ENCODE measurements at places on chromosomes 11 and 22.

GRCh38 chr11:119709638-119710346 lies 19.2 kb downstream of the NECTIN1 start:
- DNase-seq = no peak

DNA sequence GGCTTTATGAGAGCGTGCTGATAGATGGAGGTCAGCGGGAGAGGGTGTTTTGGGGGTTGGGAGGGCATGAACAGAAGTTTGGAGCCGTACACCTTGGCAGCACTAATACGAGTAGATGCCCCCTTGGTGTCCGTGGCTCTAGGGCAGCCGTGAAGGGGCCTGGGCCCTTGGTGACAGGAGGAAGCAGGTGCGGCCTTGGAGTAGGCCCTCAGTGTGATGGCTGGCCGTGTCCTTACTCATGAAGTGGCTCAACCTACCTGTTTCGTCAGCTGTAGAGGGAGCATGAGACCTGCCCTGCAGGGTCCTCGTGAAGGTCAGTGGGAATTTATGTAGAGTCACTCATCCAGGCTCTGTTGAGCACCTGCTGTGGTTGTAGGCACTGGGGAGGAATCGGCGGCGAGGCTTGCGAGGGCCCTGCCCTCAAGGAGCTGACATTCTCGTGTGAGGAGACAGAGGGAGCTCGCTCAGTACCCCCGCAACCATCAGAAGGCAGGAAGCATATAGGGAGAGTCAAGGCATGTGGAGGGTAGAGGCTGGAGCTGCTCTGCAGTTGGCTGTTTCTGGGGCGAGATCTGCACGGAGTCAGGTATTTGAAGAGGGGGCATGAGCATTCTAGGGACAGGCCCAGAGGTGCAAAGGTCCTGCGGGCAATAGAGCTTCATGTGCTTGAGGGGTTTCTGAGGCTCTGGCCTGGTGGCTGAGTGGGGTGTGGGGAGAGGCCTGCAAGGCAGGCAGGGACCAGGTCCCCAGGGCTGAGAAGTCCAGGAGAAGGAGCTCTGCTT lies 39.6 kb downstream of the TBC1D22A start:
- DNase-seq = no peak

GRCh38 chr11:120547316-120547715 lies 35.8 kb downstream of the GRIK4 start:
- DNase-seq = no peak

DNA sequence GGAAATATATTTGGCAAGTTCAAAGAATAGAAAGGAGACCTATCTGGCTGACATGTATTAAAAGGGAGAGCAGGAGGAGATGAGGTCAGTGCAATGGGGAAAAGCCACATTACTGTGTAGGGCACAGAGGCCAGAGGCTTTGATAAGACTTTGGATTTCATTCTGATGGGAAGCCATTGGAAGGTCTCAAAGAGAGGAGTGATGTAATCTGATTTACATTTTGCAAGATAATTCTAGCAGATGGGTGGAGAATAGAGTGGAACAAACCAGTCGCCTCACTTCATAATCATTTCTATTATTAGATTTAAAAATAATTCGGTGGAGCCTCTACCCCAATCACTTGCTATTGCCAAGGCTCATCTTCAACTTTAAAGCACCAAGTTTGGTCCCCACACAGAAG lies 278.4 kb upstream of the ZC3H12C start:
- DNase-seq = no peak

DNA sequence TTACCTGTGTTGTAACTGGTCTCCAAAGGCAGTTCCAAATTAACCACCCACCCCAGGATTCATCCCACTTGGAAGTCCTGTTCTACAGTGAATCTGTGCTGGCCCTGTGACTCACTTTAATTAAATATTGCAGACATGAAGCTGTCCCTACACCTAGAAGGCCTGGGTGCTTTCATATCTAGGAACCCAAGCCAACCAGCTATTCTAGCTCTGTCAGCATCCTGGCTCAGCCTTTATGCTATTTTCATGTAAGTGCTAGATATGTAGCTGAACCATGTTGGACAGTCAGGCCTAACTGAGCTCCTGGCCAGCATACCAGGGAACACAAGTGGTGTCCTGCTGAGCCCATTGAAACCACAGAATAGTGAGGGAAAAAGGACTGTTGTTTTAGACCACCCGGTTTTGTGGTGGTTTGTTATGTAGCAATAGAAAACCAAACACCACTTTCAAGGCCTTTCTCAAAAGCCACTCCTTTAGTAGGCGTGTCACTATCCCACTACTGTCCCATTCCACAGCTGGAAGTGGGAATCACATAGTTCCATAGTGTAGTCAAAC lies 30.3 kb downstream of the CNTF start:
- no peak for DNase-seq

DNA sequence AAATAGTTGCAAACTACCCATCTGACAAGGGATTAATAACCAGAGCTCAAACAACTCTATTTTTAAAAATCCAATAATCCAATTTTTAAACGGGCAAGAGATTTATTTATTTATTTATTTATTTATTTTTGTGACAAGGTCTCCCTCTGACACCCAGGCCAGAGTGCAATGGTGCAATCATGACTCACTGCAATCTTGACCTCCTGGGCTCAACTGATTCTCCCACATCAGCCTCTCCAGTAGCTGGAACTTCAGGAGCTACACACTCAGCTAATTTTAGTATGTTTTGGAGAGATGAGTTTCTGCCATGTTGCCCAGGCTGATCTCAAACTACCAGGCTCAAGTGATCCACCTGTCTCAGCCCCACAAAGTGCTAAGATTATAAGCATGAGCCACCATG lies 267.2 kb upstream of the BLID start:
- no peak for DNase-seq

DNA sequence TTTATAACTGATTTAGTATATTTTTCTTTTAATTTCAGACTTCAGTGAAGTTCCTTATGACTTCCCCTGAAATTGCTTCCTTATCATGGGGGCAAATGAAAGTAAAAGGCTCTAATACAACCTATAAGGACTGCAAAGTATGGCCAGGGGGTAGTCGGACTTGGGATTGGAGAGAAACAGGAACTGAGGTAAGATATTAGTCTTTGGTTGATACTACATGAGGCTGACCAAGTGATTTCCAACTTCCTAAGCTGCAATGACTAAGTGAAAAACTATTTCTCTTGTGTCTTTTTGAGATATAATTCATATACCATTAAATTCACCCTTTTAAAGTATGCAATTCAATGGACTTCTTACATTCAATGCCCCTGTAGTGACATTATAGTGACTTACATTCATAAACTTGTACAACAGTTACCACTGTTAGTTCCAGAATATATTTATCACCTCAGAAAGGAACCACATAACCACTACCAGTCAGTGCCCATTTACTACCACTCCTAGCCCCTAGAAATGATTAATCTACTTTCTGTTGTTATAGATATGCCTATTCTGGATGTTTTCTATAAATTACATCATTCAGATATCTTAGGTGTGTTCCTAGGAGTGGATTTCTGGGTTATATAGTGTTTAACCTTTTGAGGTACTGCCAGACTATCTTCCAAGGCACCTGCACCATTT lies 21.6 kb downstream of the AAMDC start:
- DNase-seq = no peak

- no peak for DNase-seq
These were observed 11.0 kb upstream of the MICALL1 start for GRCh38 chr22:37894939-37895670.

DNA sequence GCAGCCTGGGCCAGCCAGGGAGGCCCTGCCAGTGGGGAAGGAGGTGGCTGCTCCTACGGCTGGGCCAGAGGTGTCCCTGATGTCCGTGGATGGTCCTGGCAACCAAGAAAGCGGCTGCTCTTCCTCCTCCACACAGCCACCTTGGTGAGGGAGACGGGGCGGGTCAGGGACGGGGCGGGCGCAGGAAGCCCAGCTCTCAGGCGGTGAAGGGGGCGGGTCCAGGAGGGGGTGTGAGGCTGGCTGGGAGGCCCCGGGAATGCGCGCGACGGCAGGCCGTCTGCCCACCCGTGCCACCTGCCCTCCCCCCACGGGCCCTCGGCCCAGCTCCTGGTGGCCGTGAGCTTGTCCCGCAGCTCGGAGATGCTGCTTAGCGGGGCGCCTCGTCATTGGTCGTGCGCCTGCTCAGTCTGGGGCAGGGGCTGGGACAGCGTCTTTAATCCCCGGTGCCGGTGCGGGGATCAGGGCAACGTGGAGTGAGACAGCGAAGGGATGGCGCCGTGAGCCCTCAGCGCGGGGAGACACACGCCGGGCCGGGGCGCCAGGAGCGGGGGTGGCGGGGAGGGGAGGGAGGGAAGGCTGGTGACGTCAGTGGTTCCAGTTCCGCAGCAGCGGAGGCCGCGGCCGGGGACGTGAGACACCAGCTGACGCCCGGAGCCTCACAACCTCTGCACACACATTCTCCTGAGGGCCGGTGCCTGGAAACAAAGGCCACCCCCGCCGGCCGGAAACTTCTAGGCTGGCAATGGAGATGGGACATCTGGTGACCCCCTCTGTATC lies 6.7 kb upstream of the BRSK2 start:
- peak; percentile 87 for DNase-seq

GRCh38 chr11:130592056-130592455 lies 143.6 kb downstream of the ADAMTS15 start:
- no peak for DNase-seq

DNA sequence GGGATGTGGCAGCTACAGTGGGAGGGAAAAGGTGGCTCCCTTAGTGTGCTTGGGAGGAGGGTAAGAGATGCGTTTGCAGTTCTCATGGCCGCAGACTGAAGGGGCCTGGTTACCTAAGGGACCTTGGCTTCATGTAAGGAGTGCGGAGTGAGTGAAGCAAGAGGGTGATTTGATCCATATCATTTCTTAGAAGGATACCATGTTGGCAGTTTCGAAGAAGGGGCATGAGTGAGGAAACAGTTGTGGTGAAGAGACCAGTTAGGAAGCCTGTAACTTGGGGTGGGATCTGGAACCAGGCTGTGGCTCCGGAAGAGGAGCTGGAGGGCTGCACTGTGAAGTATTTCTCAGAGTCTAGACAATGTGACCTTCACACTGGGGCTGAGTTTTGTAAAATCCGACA lies 45.0 kb downstream of the ST3GAL4 start:
- no peak for DNase-seq
